Effector CD8-positive, alpha-beta T cell (primary cell): ENCODE measurements at places on chromosomes 3 and 15.

DNA sequence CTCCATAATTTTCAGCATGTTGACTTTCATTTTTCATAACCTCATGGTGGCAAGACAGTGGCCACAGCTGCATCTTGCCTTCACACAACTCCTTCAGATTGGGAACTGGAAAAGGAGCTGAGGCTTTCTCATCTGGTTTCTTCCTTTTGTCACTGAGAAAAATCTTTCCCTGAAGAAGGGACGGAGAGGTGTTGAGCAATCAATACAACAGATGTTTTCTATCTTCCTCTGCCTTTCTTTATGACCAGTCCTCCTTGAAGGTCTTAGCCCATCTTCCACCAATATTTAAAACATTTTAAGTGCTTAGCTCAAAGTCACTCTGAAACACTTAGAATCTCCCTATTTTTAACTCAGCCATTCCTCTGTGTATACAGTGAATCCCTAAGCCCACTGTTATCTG lies 11.9 kb downstream of the ZNF660 start:
- DNase-seq, result no peak

DNA sequence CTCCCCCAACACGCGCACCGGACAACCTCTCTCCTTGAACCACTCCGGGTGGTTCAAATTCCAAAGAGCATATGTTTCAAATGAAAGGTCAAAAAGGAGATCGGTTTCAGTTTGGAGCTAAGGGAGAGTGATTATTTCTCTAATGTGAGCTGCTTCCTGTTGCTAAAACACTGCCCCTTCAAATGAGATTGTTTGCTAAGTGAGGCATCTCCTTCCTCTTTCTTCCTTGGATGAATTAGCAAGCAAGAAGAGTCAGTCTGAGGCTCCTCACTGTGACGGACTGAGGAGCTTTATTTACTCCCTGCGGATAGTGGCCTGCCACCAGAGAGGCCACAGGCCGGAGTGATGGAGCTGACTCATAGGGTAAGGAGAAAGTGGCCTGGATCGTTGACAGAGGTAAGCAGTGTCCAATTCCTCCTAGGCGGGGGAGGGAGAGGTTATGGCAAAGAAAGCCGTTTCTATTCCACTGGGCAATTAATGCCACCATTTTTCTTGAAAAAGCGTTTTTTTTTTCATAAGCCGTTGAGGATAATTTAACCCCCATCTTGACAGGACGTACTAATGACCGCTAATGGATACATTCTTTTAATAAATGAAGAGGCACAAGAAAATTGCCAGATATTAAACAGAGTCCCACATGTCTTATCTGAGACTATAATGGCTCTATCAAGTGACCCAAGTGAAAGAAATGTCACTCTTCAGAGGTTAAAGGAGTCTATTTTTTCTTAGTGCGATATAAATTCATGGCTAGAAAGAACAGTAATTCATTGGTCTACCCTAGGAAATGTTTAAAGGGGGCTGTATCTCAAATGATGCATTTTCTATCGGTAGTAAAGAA lies 167.0 kb upstream of the ANKRD28 start:
- no peak for DNase-seq

- DNase-seq, result no peak
These were observed 13.9 kb upstream of the RTP1 start for GRCh38 chr3:187183210-187183862.

GRCh38 chr3:77933926-77934325 lies 894.0 kb downstream of the ROBO2 start:
- DNase-seq, result no peak

GRCh38 chr3:34218706-34219385 lies 420.4 kb downstream of the PDCD6IP start:
- DNase-seq, result no peak

DNA sequence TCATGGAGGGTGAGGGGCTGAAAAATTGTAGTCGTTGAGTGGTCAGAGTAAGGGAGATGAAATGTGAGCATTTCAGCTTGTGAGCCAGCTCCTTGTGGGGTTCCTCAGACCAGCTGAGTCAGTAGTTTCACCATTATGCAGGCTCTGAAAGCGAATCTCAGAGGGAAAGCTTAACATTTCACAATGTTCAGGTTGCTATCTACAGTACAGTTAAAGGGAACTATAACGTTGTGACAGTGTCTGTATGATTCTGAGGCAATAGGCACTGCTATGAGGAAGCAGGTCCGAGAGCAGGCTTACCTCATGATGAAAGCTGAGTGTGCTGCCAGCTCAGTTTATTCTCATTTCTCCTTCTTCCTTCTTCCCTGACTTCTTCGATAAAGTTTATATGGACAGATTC lies 469.6 kb downstream of the EDEM1 start:
- no peak for DNase-seq

DNA sequence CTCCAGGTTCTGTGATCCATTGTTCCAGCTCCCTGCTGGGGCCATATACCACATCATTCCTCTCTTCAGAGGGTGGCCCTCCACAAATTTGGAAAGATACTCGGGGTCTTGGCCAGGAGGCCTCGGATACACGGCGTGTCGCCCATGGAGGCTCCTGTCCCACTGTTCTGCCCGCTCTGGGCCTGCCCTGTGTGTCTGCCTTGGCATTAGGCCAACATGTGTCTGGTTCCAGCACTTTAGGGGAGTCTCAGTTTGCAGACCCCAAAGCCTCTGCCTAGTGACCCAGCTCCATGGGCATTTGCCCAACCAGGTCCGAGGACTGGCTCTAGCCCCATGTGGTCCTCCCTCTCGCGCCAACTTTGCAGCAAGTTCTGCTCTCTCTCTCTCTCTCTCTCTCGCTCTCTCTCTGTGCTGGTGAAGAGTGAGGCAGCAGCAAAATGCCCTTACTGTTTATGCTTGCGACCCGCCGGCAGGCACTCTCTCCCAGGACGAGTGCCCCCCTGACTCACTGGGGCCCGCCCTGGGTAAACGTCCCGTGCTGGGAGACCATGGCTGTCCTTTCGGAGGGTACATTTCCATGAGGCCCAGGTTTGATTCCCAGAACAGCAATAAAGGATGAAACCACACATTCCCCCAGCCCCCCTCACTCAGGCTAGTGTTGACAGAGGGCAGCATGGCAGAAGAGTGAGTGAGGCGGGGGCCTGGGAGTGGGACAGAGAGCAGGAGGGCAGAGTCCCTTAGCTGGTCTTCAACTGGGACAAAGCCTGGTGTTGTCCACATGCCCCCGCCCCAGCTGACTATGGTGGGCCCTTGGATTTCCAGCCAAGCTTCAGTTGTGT lies 77.9 kb downstream of the ISG20 start:
- no peak for DNase-seq

DNA sequence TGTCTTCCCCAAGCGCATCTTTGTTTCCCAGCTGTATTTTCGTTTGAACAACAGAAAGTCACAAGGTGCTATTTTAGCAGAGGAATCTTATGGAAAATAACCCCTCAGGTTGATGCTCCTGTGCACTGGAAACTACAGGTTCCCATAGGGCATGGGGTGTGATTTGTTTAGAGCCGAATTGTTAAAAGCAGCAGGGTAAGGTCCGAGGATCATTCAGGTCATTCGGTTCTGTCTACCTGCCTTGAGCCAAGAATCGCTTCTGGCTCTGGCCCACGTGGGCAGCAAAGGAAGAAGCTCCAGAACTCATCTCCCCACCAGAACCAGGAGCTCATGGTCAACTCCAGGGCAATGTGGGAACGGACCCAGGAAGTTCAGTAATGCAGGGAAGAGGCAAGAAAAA lies 116.7 kb upstream of the TPM1 start:
- no peak for DNase-seq
